Mesothelial cell of epicardium (in vitro differentiated cells): ENCODE measurements at places on chromosomes 13 and 19. TPM values are rescaled to one million over a fixed set of nuclear protein-coding genes. Genes with fewer than 3 reads are reported as not detected.

The METTL21C gene
- total RNA-seq, result not detected in 3 replicates

The ZNF563 gene
- total RNA-seq, result 3.9 to 5.0 TPM (median 4.5 TPM) in 3 replicates

The ATP8A2 gene
- 35.8 to 39.1 TPM (median 35.9 TPM) in 3 replicates for total RNA-seq

The RFPL4A gene
- total RNA-seq, result not detected in 3 replicates

The YJEFN3 gene
- total RNA-seq, result 19.0 to 22.6 TPM (median 20.7 TPM) in 3 replicates

The ELF1 gene
- 76.9 to 78.0 TPM (median 77.4 TPM) in 3 replicates for total RNA-seq

The RPL18 gene
- total RNA-seq, result 1,586 to 1,657 TPM (median 1,644 TPM) in 3 replicates

The NLRP11 gene
- not detected in 3 replicates for total RNA-seq

The ZNF816 gene
- 14.8 to 16.8 TPM (median 15.7 TPM) in 3 replicates for total RNA-seq

The KIR2DL3 gene
- not detected in 3 replicates for total RNA-seq

The C19orf33 gene
- 4.2 to 5.9 TPM (median 4.6 TPM) in 3 replicates for total RNA-seq

The GJB6 gene
- 28.6 to 35.4 TPM (median 32.7 TPM) in 3 replicates for total RNA-seq

The CGB3 gene
- total RNA-seq, result not detected in 3 replicates

The CYP2A6 gene
- 0.27 to 0.40 TPM (median 0.34 TPM) in 3 replicates for total RNA-seq

The ICAM3 gene
- total RNA-seq, result 2.0 to 2.7 TPM (median 2.3 TPM) in 3 replicates

The PEAK3 gene
- 0.11 TPM in 1 of 3 replicates, not detected in the others for total RNA-seq

The OR10H1 gene
- 0.04 TPM in 1 of 3 replicates, not detected in the others for total RNA-seq

The PLPP2 gene
- 8.0 to 8.8 TPM (median 8.4 TPM) in 3 replicates for total RNA-seq

The KLF1 gene
- total RNA-seq, result 0.13 TPM in 1 of 3 replicates, not detected in the others

The NDFIP2 gene
- 40.0 to 46.9 TPM (median 41.7 TPM) in 3 replicates for total RNA-seq

The KLC3 gene
- 6.4 to 8.0 TPM (median 6.9 TPM) in 3 replicates for total RNA-seq

The ZNF223 gene
- total RNA-seq, result 9.2 to 10.3 TPM (median 9.9 TPM) in 3 replicates

The TNFAIP8L1 gene
- total RNA-seq, result 7.4 to 8.2 TPM (median 7.7 TPM) in 3 replicates

The RASIP1 gene
- 1.4 to 2.1 TPM (median 1.5 TPM) in 3 replicates for total RNA-seq
